ENCODE measurements at places on chromosomes 6 and 20.

DNA sequence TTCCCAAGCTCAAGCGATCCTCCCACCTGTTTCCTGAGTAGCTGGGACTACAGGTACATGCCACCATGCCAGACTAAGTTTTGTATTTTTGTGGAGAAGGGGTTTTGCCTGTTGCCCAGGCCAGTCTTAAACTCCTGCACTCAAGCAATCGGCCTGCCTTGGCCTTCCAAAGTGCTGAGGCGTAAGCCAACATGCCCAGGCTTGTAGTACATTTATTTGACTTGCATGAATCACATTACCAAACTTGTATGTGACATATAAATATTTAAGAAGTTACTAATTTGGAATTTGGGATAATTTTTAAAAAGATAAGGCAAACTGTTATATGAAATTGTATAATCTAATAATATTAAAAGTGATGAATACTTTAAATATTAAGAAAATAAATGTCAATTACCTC, 157.6 kb downstream of the MCHR2 start:
- DNase-seq = no peak

DNA sequence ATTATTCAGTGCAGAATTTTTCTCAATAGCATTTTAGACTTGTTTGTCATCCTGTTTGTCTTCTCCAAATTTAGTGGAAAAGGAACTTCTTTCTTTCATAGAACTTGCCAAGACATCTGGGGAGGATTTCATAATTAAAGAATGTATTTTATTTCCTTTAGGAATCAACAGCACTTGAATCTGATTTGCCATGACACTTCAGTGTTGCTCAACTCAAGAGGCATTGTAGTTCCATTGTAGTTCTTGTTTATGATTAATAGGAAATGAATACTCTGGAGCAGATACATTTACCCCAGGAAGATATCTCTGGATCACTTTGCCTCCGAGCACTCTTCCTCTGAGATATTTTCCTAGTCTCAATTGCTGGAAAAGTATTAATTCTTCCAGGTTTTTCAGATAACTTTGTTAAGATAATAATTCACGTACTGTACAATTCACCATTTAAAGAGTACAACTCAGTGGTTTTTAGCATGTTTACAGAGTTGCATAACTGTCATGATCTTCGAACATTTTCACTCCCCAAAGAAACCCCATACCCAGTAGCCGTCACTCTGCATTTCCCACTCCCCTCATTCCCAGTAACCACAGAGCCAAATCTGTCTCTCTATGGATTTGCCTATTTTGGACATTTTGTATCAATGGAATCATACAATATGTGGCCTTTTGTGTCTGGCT, 29.7 kb downstream of the AKAP12 start:
- DNase-seq = peak; percentile 90

- no peak for DNase-seq
Observed at GRCh38 chr20:43746344-43747137, 19.7 kb upstream of the GTSF1L start.

DNA sequence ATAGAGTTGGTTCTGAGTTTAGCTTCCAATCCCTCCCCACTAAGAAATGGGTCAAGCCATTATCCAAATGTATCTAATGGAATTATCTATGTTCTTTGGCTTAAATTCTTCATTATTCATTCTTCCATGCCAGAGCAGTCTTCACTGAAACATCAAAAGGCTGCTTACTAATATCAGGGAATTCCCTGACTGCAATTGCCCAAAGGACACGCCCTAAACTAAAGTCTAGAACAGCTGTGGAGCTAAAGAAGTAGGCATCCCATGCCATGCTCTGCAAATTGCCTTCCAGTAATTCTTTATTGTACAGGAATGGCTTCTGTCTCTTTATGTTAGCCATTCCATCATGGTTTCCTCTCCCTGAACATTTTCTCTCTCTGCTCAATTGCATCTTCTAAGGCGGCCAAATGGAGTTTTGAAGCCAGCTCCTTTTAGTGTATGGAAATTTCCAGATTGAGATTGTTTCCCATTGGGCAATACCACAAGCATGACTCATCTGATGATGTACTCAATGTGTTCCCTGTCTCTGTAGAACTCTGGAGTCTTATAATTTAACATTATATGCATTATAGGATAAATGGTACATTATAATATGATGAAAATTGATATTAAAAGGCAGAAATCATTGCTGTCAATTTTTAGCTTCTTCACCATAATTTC, 28.8 kb upstream of the TSHZ2 start:
- peak; percentile 61 for DNase-seq

GRCh38 chr6:38804358-38804757, 89.2 kb downstream of the DNAH8 start:
- DNase-seq = peak; percentile 7

DNA sequence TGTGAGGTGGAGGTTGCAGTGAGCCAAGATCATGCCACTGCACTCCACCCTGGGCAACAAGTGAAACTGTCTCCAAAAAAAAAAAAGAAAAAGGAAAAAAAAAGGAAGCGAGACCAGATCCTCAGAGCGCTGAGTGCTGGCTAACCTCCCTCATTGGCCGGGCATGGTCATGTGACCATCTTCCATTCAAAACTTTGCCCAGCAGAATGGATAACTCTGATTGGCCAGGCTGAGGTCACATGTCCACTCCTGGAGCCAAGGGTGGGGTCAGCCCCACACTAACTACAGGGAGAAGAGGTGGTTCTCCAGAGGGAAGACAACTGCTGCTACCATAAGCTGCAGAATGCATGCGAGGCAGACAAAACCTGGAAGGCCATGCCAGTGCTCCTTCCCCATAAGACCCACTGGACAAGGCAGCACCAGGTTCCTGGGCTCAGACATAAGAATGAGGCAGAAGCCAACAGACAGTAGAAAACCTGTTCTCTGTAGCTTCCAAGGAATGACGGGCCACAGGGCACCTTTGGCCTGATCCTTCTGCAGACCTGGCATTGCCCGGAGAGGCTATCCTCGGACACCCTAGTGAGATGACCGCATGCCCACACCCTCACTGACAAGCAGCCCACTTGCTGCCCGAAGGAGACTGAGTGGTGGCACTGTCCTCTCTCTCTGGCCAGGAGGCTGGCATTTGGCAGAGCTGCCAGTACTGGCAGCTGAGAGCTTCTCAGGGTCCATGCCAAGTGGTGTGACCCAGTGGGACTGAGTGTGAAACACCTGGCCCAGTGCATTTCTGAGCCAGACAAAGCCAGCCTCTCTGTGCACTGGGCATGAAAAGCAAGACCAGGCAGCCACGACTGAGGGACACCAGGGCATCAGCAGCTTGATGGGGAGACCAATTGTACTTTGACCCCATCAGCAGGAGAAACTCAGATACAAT, 311.9 kb upstream of the SULF2 start:
- DNase-seq = no peak

DNA sequence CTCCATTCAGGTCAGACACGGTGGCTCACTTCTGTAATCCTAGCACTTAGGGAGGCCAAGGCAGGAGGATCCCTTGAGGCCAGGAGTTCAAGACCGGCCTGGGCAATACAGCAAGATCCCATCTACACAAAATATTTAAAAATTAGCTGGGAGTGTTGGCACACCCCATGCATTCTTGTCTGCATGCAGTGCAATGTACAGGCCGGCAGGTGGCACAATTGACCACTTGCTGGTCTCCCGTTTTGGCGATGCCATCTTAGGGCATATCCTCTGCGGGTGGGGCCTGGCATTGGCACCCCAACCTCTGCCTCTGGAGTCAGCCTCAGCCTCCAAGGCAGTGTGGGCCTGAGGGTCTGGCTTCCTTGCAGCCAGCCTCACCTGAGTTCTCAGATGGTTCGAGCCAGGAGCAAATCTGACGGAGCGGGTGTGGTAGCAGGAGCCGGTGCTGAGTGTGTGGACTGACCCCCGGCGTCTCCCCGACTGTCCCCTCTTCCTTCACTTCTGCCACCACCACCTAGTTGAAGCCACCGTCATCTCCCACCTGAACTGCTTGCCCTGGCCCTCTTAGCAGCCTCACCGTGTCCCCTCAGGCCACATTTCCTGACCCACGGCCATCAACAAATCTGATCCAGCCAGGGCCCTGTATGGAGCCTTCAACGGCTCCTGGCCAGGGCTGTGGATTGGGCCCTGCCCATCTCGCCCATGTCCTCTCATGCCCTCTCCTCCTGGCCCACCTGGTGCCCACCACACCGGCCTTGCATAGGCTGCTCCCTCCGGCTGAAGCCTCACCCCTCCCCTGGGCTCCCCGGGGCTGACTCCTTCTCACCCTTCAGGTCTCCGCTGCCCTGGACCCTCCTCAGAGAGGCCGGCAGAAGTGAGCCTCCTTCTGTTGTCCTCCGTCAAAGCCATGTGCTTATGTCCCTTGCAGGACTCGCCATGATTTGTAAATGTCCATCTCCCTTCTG, 44.0 kb downstream of the EFCAB8 start:
- DNase-seq = peak; percentile 16

DNA sequence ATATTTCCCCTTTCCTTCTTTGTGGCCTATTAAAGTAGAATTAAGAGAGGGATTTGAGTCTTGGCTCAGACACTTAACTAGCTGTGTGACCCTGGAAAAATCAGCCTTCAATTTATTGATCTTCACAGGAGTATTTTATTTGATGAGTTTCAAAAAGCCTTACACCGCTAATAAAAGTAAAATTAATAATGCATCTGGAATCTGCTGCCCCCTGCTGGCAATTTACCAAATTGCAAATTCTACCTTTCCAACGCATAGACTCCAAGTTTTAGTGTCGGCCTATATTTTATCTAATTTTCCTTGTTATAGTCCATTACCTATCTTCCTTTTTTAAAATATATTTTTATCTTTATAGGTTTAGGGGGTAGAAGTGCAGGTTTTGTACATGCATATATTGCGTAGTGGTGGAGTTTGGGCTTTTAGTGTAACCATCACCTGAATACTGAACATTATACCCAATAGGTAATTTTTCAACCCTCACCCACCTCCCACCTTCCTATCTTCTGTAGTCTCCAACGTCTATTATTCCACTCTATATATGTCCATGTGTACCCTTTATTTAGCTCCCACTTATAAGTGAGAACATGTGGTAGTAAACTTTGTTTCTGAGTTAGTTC, 46.3 kb downstream of the GOPC start:
- peak; percentile 60 for DNase-seq

DNA sequence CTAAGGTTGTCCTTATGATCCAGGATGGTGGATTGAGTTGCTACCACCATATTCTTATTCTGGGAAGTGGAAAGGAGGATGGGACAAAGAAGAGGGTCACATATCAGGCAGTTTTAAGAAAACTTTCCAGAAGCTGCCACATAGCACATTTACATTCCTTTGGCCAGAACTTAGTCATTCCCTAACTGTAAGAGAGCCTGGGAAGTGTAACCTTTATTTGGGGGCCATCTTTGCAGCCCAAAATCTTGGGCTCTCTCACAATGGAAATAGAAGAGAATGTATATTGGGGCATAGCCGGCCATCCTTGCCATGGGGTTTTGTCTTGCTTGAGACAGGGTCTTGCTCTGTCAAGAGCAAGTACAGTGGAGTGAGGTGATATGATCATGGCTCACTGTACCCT, 8.4 kb downstream of the ZNF341 start:
- DNase-seq = no peak

- no peak for DNase-seq
Observed at GRCh38 chr6:132259070-132259469, 142.2 kb downstream of the MOXD1 start.

GRCh38 chr20:33657704-33658095, 4.4 kb upstream of the C20orf144 start:
- no peak for DNase-seq

- DNase-seq = no peak
Observed at GRCh38 chr6:26502626-26503025, 2.5 kb downstream of the BTN1A1 start.

DNA sequence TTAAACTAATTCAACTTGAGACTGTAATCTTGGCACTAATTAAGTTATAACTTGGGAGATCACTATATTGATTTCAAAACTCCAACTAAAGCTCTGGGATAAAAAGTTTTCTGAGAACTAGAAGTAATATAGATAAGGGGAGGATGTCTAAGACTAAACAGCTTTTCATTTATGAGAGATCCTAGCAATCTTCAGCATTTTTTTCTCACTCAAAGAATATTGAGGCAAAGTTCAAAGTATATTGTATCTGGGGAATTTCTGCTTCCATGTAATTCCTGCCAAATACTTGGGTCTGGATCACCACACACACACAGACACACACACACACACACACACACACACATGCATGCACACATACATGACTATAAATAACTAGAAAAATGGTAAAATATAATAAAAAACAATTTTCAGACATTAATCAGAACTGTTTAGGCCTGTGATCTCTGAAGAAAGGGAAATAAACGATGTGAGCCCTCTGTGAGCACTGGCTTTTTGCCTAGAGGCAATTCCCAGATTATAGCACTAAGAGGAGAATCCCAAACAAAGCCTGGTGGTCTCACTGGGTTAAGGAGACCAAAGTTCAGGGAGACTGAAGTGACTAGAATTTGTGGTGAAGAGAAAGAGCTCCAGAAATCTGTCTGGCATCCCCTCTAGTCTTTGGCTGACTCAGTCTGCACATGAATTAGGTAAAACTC, 92.8 kb downstream of the ADAT2 start:
- peak; percentile 67 for DNase-seq

- no peak for DNase-seq
Observed at GRCh38 chr6:129269891-129270290, 387.0 kb downstream of the LAMA2 start.

- no peak for DNase-seq
Observed at GRCh38 chr6:126040826-126041225, 54.5 kb downstream of the TRMT11 start.

- DNase-seq = no peak
Observed at GRCh38 chr6:30348957-30349356, 4.0 kb downstream of the RPP21 start.

DNA sequence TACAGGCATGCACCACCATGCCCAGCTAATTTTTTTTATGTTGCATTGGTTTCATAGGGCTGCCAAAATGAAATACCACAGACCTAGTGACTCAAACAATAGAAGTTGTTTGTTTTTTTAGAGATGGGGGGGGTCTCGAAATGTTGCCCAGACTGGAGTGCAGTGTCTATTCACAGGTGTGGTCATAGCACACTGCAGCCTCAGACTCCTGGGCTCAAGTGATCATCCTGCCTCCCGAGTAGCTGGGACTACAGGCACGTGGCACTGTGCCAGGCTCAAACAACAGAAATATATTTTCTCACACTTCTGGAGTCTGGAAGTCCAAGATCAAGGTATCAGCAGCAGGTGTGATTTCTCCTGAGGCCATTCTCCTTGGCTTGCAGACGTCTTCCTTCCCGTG, 6.6 kb upstream of the SLC16A10 start:
- DNase-seq = no peak

DNA sequence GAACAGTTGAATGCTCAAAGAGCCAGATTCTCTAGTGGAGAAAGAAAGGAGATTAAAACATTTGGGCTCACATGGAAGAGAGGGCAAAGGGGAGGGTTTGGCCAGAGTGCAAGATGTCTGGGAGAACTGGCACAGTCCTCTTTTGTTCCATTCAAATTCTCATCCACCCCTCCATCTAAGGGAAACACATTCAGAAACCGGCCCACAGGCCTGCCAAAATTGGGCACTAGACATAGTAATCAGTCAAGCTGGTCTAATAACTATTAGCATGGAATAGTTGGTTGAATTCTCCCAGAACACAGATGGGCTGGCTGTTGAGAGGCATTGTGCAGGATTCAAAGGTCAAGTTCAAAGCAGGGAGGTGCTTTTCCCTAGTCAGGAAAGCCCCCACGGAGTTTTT, 341.4 kb upstream of the IRAK1BP1 start:
- no peak for DNase-seq

Data from muscle of back (tissue), 13 donors.